ENCODE measurements at places on chromosomes 2 and 18.

- DNase-seq = no peak
Measured at GRCh38 chr18:5995626-5996025, 100.3 kb upstream of the TMEM200C start.

DNA sequence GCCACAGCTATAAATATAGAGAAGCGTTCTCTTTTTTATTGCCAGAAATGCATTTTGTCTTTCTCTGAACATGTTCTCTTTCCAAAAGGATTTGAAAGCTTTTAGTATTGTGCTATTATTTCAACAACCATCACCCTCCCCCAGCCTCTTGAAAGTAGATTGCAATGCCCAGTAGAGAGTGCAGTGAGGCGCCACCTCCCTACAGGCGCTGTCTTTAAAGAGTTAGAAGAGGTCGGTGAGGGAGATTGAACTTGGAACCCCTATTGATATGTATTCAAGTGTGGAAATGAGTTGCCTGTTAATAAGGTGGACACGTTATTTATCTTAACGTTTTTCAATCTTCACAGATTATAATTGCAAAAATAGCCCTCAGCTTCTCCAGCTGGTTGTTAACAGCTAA is 360.3 kb downstream of the LRP1B start:
- DNase-seq = no peak

DNA sequence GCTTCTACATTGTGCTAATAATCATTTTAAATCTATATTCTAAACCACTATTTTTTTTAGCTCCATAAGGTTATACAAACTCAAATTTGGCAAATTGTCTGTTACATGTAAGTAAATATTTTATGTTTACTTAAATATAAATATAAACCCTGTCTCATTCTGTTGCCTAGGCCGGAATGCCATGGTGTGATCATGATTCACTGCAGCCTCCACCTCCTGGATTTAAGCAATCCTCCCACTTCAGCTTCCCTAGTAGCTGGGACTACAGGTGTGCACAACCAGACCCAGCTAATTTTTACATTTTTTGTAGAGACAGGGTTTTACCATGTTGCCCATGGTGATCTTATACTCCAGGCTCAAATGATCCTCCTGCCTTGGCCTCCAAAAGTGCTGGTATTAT is 124.7 kb downstream of the MEIS1 start:
- no peak for DNase-seq

DNA sequence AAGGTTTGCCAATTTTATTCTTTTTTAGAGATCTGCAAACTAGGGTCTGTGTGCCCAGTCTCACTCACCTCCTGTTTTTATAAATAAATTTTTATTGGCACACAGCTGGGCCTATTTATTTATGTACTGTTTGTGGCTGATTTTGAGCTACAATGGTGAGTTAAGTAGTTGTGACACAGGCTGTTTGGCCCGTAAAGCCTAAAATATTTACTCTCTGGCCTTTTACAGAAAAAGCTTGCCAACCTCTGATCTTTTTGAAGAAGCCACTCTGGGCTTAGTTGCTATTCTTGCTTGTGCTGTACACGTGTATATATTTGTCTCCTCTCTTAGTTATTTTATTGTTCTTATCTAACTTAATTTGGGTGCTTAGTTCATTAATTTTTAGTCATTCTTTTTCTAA is 14.5 kb downstream of the NAB1 start:
- DNase-seq = no peak

GRCh38 chr18:76488190-76488589 is 6.9 kb downstream of the ZNF516 start:
- DNase-seq = no peak

DNA sequence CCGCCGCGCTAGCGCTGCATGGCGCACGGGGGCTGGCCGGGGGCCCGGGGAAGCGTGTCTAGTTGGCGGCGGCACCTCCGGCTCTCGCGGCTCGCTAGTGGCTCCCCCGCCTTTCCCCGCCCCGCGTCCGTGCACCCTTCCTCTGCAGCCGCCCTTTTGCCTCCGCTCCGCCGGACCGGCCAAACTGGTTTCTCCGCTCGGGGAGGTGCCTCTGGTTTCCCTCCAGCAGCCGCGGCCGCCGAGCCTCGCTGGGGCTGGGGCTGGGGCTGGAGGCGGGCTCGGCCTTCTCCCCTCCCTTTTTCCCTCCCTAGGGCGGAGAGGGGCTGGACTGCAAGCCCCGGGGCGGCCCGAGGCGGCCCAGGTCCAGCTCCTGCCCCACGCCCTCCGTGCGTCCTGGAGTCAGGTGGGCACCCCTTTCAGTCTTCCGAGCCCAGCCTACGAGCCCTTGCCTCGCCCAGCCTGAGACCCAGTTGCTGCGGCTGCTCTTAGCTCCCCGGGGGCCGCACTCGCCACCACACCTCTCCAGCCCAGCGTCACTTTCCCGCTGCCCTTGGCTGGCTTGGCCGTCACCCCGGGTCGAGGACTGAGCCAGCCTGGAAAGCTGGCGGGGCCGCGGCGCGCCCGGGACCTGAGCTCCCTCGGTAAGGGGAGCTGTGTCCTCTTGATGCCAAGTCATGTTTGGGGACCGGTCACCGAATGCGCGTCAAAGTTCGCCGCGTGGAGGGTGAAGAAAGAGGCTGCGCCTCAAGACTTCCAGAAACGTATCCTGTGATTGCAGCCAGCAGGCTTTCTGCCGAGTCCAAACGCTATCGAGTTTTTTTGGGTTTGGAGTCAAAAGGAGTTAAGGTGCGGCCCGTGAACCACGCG is at the start of gene ATP8B1:
TSS of gene ATP8B1 (minus strand) at position 213 of the 867 bp plus-strand sequence. CDS start 71,508 bp downstream, outside the sequence.
- DNase-seq = peak; percentile 63

GRCh38 chr2:219249203-219249980 is 3.7 kb upstream of the TUBA4B start:
- peak; percentile 40 for DNase-seq

GRCh38 chr2:67930156-67930555 is 132.6 kb downstream of the C1D start:
- no peak for DNase-seq

DNA sequence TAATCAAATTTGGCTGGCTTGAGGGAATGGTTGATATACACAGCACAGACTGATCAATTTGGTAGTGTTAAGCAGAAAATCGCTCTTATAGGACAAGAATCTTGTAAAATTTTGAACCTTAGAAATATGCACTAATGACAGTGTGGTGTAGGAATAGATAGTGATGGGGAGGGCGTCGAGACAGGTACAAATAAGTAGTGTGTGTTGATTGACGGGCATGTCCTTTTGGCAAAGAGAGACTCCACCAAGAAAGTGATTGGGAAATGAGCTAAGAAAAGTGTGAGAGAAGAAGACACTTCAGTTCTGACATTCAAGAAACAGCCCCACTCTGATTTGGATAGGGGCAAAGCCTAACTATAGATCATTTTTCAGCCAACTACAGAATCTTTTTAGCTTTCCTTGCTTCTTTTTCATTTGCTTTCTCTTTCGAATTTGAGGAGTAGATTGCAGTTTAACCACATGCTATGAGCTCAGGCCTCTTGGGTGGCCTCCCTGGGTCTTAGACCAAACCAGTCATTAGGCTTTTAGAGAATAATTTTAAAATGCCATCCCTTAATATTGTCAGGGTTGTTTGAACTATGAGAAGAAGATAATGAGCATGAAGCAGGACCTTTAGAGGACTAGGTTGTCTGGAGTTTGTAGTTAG is 127.1 kb downstream of the CERS6 start:
- peak; percentile 28 for DNase-seq

- no peak for DNase-seq
Measured at GRCh38 chr2:238247002-238247822, 7.4 kb upstream of the HES6 start.

GRCh38 chr18:45658756-45659155 is 43.5 kb downstream of the SLC14A2 start:
- DNase-seq = no peak

GRCh38 chr2:101190747-101191516 is 39.8 kb upstream of the TBC1D8 start:
- no peak for DNase-seq

GRCh38 chr2:169173876-169174275 is 104.5 kb downstream of the DHRS9 start:
- DNase-seq = no peak

DNA sequence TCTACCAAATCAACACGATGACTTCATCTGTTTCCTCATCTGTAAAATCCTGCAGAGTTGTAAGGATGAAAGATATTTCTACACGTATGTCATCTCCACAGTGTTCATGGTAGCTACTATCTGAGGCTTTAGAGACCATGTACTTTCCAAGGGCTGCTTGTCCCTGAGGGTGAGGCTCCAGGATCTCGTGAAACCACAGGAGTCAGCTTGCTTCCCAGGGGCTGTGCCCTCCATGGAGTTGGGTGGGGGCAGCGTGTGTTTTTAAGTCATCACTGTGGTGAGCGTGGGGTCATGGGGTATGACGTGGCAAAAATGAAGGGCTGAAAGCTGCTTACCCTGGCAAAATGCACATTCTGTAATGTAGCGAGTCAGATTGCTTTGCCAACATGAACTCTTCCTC is 81.6 kb downstream of the ASAP2 start:
- DNase-seq = no peak

DNA sequence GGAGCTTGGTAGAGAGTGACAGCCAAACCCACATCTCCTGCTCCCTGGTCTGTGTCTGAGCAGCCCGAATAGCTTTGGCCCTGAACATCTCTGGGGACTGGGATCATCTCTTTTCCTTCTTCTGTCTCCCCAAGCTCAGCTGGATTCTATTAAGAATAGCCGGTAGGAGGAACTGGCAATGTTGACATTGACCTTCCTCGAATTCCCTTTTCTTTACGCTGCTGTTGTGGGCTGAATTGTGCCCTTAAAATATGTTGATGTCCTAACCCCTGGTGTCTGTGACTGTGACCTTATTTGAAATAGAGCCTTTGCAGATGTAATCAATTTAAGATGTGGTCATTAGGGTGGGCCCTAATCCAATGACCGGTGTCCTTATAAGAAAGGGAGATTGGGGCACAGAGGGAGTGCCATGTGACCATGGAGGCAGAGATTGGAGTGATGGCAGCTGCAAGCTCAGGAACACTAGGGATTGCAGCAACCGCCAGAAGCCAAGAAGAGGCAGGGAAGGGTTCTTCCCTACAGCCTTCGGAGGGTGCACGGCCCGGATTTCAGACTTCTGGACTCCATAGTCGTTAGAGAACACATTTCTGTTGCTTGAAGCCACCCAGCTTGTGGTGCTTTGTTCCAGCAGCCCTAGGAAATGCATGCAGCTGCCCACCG is 5.8 kb upstream of the SFTPB start:
- DNase-seq = no peak

GRCh38 chr2:61811821-61812220 is 42.0 kb downstream of the FAM161A start:
- no peak for DNase-seq

DNA sequence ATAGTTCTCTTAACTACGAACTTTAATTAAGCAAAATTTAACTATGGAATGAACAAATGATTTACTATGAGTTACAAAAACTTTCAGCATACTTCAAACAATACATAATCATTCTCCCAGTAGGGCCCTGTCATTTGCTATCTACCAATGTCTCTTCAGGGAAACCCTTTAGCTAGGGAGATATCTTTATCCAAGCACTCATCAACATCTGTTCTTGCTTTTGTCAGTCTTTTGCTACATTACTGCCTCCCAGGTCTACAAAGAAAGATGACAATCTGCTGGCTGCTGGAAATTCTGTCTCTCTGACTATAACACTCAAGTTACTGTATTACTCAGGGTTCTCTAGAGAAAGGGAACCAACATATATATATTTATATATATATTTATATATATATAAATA is 1626.3 kb upstream of the CELF4 start:
- DNase-seq = no peak

DNA sequence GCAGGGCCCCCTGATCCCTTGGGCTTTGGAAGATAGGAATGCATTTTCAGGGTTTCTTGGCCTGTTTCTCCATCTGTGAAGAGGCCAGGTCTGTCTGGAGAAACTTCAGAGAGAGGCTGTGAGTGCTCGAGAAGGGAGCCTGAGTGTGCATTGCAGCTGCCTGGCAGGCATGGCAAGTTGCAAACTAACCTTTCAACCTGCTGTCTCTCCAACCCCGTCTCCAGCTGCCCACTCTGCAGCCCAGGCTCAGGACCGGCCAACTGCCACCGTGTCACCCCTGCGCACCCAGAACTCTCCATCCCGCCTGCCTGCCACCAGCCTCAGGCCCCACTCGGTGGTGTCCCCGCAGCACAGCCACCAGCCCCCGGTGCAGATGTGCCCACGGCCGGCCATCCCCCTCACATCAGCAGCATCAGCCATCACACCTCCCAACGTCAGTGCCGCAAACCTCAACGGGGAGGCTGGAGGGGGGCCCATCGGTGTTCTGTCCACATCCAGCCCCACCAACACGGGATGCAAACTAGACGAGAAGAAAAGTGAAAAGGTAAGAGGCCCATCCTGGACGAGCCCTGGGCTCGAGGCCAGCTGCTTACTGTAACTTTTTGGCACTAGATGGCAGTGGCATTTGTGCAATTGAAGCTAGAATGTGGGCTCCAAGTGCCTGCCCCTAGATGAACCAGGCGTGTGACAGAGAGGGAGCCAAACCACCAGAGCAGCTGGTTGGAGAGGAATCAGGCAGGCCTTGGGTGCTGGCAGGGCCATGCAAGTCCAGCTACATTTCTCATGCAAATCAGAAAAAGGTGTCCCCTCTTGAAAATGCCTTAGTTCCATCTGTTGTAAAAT is 164.6 kb downstream of the SEPTIN10 start:
- no peak for DNase-seq

DNA sequence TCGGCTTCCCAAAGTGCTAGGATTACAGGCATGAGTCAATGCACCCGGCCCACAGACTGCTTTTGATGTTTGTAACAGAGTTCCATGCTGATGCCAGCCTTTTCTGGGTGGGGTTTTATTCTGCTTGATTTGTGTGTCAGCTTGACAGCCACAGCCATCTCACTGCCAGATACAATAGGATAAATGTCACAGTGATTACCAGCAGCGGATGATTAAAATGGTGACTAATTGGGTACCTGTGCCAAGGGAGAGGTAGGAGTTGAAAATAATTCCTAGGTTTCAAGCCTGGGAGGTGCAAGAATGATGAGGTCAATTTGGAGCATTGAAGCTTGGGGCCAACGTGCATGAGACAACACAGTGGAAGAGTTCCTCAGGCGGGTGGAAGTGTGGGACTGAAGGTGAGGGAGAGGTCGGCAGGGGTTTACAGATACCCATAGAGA is 39.4 kb downstream of the SH2D6 start:
- no peak for DNase-seq

DNA sequence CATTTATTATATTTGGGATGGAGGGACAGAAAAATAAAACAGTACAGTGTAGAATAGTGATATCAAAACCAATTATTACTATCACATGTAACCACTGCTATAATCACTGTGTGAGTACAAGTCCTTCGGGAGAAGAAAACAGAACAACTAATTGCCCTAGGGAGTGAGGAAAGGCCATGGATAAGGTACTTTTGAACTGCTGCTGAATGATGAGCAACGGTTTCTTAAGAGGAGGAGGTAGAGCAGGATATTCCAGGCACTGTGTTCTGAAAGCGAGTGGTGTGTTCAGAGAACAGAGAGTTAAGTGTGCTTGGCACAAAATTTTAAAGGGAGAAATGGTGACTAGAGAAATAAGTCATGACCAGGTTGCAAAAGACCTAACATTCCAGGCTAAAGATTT is 134.2 kb downstream of the CALCRL start:
- no peak for DNase-seq

DNA sequence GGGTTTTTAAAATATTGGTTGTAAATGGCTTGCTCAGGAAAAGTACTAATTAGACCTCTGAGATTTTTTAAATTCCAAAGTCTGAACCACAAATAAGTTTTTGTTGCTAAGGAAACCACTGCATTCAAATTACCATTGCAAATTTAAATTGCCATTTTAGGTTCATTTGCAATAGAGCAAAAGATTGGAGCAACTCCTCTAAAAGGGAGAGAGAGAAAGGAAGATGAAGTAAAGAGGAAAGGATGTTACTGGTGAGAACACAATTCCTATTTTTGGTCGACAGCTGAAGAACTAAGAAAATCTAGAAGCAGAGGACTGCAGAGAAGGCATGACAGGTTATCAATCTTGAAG is 74.9 kb downstream of the FOXI3 start:
- DNase-seq = no peak

- DNase-seq = no peak
Measured at GRCh38 chr2:54859997-54860701, 136.7 kb downstream of the EML6 start.

Data from GM13976 (cell line).